ENCODE measurements at places on chromosomes 4 and X.

DNA sequence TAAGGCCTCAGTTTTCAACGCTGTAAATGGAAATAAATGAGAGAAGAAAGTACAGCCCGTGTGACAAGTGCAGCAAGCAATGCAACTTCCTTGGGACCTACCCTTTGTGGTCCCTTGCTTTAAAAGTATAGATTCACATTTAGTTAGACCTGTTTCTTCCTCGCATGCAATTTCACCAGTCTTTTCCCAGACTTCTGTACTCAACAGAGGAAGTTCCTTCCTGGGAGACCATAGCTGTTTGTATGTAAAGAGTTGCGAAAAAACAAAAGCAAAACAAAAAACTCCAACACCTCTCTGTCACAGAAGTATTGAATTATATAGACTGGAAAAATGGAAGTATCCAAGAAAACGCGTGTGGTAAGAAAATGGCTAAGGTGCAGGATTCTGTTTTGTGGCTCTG is 1.1 kb upstream of the IRF2 start:
- H3K4me3 ChIP-seq = peak overlapping the region; percentile 98
- peaks cover 38% of the 10 kb centered on the region for H3K36me3 ChIP-seq
- peak overlapping the region; percentile 100 for H3K27ac ChIP-seq

- no peak for DNase-seq
- H3K4me3 ChIP-seq = no peak overlapping the region
- H3K36me3 ChIP-seq = no peaks in the 10 kb centered on the region
- H3K27me3 ChIP-seq = no peaks in the 10 kb centered on the region
- H3K27ac ChIP-seq = no peak overlapping the region
These were observed 94.4 kb downstream of the KCTD8 start for GRCh38 chr4:44354172-44354571.

DNA sequence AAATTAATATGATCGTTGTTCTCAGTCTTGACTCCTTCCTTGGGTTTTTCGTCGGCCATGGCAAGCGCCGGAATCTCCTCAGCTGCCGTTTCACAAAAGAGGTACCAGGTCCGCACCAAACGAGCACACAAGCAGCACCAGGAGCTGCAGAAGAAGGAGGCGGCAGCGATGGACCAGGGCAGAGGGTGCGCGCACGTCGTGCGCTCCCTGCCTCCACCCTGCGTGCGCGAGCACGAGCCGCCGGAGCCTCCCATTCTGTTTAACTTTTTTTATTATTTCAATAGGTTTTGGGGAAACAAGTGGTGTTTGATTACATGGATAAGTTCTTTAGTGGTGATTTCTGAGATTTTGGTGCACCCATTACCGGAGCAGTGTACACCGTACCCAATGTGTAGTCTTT is 158.2 kb downstream of the PLS3 start:
- no peaks in the 10 kb centered on the region for H3K27me3 ChIP-seq
- no peak overlapping the region for H3K4me3 ChIP-seq
- DNase-seq = no peak
- no peaks in the 10 kb centered on the region for H3K4me1 ChIP-seq

GRCh38 chr4:139655116-139655515 is 10.5 kb upstream of the MGST2 start:
- peaks cover 17% of the 10 kb centered on the region for H3K4me1 ChIP-seq
- peaks cover 12% of the 10 kb centered on the region for H3K27me3 ChIP-seq
- peak; percentile 11 for DNase-seq
- H3K4me3 ChIP-seq = no peak overlapping the region
- no peak overlapping the region for H3K27ac ChIP-seq
- H3K36me3 ChIP-seq = no peaks in the 10 kb centered on the region

DNA sequence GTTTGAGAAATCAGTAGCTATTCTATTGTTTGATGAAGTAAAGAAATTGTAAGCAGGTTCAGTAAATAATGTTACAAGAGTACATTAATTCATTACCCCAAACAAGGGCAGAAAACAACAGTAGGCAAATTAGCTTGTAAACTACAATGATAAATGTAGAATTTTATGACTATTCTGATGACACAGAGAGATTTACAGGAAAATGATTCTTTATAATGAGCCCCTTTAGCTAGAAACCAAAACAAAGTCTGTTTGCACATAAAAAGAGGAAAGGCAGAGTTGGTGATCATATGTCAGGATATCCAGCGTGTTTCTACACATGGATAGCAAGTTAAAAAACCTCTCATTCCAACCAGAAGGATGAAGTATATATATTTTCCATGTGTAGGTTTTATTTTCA is 204.8 kb downstream of the CFAP299 start:
- peaks cover 32% of the 10 kb centered on the region for H3K4me1 ChIP-seq
- H3K4me3 ChIP-seq = no peak overlapping the region
- peaks cover 22% of the 10 kb centered on the region for H3K27me3 ChIP-seq
- H3K36me3 ChIP-seq = peaks cover 9% of the 10 kb centered on the region
- no peak for DNase-seq
- peak overlapping the region; percentile 61 for H3K27ac ChIP-seq

GRCh38 chrX:75276666-75277065 is 2.8 kb downstream of the UPRT start:
- DNase-seq = no peak
- H3K27ac ChIP-seq = no peak overlapping the region
- H3K36me3 ChIP-seq = peaks cover 41% of the 10 kb centered on the region
- H3K4me1 ChIP-seq = peaks cover 24% of the 10 kb centered on the region
- H3K4me3 ChIP-seq = peak overlapping the region; percentile 95

DNA sequence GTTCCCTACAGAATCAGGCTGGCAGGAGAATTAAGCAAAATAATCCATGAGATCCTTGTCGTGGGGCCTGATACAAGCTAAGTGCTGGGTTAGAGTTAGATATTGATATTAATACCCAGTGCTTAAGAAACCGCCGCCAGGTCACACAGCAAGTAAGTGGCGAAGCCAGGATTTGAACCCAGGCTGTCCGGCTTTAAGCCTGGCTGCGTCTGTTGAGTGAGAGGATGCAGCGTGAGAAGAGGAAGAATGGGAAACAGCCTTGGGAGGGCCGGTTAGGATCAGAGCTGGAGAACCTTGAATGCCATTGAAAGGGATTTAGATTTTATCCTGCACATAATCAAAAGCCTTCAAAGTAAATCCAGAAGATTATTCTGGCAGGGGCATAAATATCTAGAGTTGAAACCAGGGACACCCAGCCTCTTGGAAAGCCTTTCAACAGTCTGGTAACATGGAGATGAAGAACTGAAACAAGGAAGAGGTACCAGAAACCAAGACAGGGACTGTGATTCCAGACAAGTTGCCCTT is 64.8 kb upstream of the HELT start:
- H3K4me3 ChIP-seq = no peak overlapping the region
- no peak for DNase-seq
- H3K36me3 ChIP-seq = no peaks in the 10 kb centered on the region
- H3K27me3 ChIP-seq = peaks cover 14% of the 10 kb centered on the region

DNA sequence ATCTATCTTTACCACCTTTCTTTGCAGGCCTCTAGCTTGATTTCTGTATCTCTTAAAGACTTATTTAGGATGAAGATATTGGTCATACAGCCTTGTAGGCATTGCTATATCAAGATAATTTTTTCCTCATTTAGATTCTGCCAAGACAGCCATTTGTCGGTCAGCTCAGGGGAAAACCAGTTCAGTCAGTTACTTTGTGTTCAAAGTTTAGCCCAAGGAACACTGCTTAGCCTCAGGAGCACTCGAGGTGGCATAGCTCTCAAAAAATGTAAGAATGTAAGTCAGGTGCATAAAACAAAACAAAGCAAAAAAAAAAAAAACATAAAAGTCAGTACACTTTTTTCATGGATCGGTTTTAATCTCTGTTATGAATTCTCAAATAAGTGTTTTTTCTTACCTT is 43.4 kb downstream of the NRK start:
- H3K27me3 ChIP-seq = no peaks in the 10 kb centered on the region
- no peak for DNase-seq
- H3K4me3 ChIP-seq = no peak overlapping the region
- H3K4me1 ChIP-seq = no peaks in the 10 kb centered on the region

- no peak overlapping the region for H3K4me3 ChIP-seq
- H3K27ac ChIP-seq = no peak overlapping the region
- no peak for DNase-seq
- no peaks in the 10 kb centered on the region for H3K36me3 ChIP-seq
These were observed 1287.7 kb downstream of the FAM133A start for GRCh38 chrX:94961730-94962129.

GRCh38 chr4:146132445-146132844 is 43.1 kb upstream of the LSM6 start:
- no peak overlapping the region for H3K27ac ChIP-seq
- H3K4me1 ChIP-seq = peaks cover 5% of the 10 kb centered on the region
- peak; percentile 58 for DNase-seq
- no peak overlapping the region for H3K4me3 ChIP-seq
- peaks cover 15% of the 10 kb centered on the region for H3K27me3 ChIP-seq

- H3K4me3 ChIP-seq = no peak overlapping the region
- peaks cover 6% of the 10 kb centered on the region for H3K27me3 ChIP-seq
- no peak for DNase-seq
- no peak overlapping the region for H3K27ac ChIP-seq
- H3K4me1 ChIP-seq = peaks cover 3% of the 10 kb centered on the region
These were observed 20.8 kb upstream of the ABCG2 start for GRCh38 chr4:88179261-88179660.

DNA sequence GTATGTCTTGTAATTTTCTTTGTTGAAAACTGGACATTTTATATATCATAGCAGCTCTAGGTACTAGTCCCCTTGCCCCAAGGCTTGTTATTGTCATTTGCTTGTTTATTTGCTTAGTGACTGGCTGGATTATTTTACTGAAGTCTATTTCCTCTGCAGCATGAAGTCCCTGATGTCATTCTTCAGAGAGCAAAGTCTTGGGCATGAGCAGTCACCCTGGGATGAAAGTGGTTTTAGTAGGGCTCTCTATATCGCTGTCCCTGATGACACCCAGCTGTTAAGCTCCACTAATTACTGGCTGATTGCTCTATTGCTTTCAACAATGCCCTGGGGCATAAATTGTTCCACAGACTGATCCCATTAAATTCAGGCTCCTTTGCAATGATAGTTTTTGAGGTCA is 113.5 kb upstream of the USP9X start:
- H3K27me3 ChIP-seq = no peaks in the 10 kb centered on the region
- no peak overlapping the region for H3K27ac ChIP-seq
- no peaks in the 10 kb centered on the region for H3K36me3 ChIP-seq
- H3K4me1 ChIP-seq = peaks cover 4% of the 10 kb centered on the region
- H3K4me3 ChIP-seq = no peak overlapping the region

GRCh38 chr4:39825090-39825489 is 127.2 kb downstream of the UBE2K start:
- H3K27me3 ChIP-seq = no peaks in the 10 kb centered on the region
- no peak overlapping the region for H3K4me3 ChIP-seq
- no peak overlapping the region for H3K27ac ChIP-seq

GRCh38 chr4:123836851-123837595 is 440.4 kb downstream of the SPRY1 start:
- H3K4me1 ChIP-seq = no peaks in the 10 kb centered on the region
- H3K36me3 ChIP-seq = no peaks in the 10 kb centered on the region
- H3K27ac ChIP-seq = no peak overlapping the region

DNA sequence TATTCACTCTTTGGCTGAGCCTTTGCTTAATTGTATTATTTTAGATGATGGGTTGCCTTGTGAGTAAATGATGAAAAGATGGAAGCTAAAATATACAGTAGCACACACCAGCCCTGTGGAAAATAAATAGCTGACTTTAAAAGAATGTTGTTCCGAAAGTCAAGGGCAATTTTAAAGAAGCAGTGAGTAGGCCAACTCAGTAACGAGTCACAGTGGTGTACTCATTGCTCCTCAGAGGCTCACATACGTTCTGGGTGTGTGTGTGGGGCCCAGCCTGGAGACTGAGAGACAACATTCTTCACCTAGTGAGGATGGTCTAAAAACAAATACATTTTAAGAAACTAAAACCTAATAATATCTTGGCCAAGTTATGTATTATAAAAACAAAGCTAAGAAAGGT is 640.3 kb downstream of the TRIML1 start:
- H3K4me3 ChIP-seq = no peak overlapping the region
- H3K27ac ChIP-seq = no peak overlapping the region
- no peaks in the 10 kb centered on the region for H3K4me1 ChIP-seq
- no peak for DNase-seq

DNA sequence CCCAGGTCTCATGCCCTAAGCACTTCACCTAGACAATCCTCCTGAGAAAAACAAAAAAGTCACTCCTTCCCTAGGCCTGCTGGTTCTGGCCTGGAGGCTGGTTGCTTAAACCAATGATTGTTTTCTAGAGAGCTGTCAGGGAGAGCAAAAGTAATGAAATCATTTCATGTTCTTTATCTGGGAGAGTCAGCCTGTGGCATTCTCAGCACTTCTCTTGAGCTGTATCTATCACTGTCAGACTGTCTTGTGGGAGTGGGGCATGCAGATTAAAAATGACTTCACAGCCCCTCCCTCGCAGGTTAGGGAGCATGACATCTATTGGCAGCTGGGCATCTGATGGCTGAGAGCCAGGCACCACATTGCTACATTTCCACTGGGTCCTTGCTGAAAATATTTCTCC is 20.4 kb upstream of the TMEM154 start:
- peaks cover 7% of the 10 kb centered on the region for H3K4me1 ChIP-seq
- H3K27ac ChIP-seq = no peak overlapping the region
- peaks cover 3% of the 10 kb centered on the region for H3K36me3 ChIP-seq
